ENCODE measurements at places on chromosomes 5 and 9.

DNA sequence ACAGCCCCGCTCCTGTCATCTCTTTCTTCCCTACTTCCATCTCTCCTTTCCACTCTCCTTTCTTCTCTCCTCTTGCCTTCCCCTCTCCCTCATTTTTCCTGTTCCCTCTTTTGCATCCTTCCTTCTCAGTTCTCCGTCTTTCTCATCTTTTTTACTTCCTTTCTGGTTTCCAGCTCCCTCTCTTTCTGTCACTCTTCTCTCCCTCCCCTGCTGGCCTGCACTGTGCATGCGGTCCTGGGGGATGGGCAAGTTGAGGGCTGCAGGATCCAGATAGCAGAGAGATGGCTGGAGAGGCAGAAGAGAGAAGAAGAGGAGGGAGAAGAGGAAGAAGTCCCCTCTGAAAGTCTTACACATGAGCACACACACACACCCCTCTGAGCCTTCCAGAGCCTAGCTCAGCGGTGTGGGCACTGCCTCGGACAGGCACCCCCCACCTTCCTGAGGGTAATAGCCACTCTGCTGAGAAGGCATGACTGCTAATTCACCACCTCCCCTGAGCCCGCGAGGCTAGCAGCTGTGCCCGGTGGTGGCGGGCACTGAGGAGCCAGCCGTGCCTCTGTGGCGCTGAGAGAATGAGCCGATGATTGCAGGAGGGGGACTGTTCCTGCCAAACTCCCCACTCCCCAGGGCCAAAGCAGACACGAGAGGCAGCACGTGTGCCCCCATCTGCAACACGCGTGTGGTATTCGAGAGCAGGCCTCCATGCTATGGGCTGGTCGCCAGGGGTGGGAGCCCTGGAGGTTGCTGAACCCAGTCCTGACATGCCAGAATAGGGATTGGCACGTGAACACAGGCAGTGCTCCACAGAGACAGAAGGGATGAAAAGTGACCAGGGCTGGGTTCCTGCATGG is 3.7 kb upstream of the CAMK2A start:
- no peak overlapping the region for H3K27ac ChIP-seq
- DNase-seq, result peak; percentile 54
- peaks cover 3% of the 10 kb centered on the region for H3K4me1 ChIP-seq
- peaks cover 31% of the 10 kb centered on the region for H3K27me3 ChIP-seq
- H3K4me3 ChIP-seq, result no peak overlapping the region
- H3K36me3 ChIP-seq, result no peaks in the 10 kb centered on the region

- H3K4me3 ChIP-seq, result no peak overlapping the region
- H3K4me1 ChIP-seq, result peaks cover 7% of the 10 kb centered on the region
- DNase-seq, result no peak
- H3K27me3 ChIP-seq, result no peaks in the 10 kb centered on the region
- peaks cover 52% of the 10 kb centered on the region for H3K36me3 ChIP-seq
Observed at GRCh38 chr5:75707911-75708509, 9.2 kb downstream of the POC5 start.

GRCh38 chr5:116379306-116379705 is 195.3 kb downstream of the SEMA6A start:
- H3K27me3 ChIP-seq, result no peaks in the 10 kb centered on the region
- no peak for DNase-seq
- H3K36me3 ChIP-seq, result no peaks in the 10 kb centered on the region
- peaks cover 16% of the 10 kb centered on the region for H3K4me1 ChIP-seq
- H3K27ac ChIP-seq, result peak overlapping the region; percentile 76
- H3K4me3 ChIP-seq, result no peak overlapping the region

GRCh38 chr5:178677429-178677828 is 50.6 kb upstream of the CLK4 start:
- H3K36me3 ChIP-seq, result no peaks in the 10 kb centered on the region
- no peak for DNase-seq
- H3K4me1 ChIP-seq, result no peaks in the 10 kb centered on the region
- no peak overlapping the region for H3K4me3 ChIP-seq
- H3K27me3 ChIP-seq, result no peaks in the 10 kb centered on the region
- H3K27ac ChIP-seq, result no peak overlapping the region

GRCh38 chr5:151904909-151905308 is 19.7 kb downstream of the GLRA1 start:
- peaks cover 72% of the 10 kb centered on the region for H3K27me3 ChIP-seq
- H3K4me3 ChIP-seq, result no peak overlapping the region
- peaks cover 10% of the 10 kb centered on the region for H3K4me1 ChIP-seq
- H3K36me3 ChIP-seq, result no peaks in the 10 kb centered on the region
- H3K27ac ChIP-seq, result no peak overlapping the region

- no peak overlapping the region for H3K4me3 ChIP-seq
- DNase-seq, result no peak
- H3K4me1 ChIP-seq, result no peaks in the 10 kb centered on the region
- H3K36me3 ChIP-seq, result peaks cover 94% of the 10 kb centered on the region
- no peak overlapping the region for H3K27ac ChIP-seq
Observed at GRCh38 chr5:126818736-126819135, 41.8 kb downstream of the LMNB1 start.

GRCh38 chr9:108553111-108553635 is 302.6 kb downstream of the ACTL7B start:
- H3K27ac ChIP-seq, result no peak overlapping the region
- H3K27me3 ChIP-seq, result no peaks in the 10 kb centered on the region
- H3K36me3 ChIP-seq, result no peaks in the 10 kb centered on the region
- no peak overlapping the region for H3K4me3 ChIP-seq
- DNase-seq, result no peak

DNA sequence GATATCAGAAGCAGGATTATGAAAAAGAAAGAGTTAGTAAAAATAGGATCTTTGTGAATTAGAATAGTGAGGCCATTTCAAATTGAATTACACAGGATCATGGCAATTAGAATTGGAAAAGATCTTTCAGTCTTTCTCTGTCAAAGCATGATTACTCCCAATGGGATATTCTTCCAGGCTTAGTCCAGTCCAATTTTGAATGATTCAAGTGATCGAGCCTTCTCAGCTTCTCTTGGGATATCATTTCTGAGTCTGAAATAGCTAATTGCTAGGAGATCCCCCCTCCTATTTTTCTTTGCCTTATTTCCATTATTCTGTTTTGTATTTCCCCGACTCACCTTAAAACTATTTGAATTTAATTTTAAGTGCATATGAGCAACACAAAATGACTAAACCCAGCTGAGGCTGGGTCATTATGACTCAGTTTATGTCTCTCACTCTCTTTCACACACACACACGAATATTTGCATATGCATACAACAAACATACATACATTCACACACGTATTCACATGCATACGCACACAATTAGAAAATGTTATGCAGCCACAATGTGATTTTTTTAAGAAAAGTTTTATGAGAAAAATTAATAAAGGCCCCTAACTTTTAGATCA is 34.8 kb upstream of the EFNA5 start:
- H3K27ac ChIP-seq, result peak overlapping the region; percentile 6
- no peaks in the 10 kb centered on the region for H3K36me3 ChIP-seq
- H3K4me1 ChIP-seq, result peaks cover 3% of the 10 kb centered on the region
- H3K4me3 ChIP-seq, result no peak overlapping the region
- no peaks in the 10 kb centered on the region for H3K27me3 ChIP-seq

GRCh38 chr5:42655982-42656650 is 100.5 kb upstream of the CCDC152 start:
- no peaks in the 10 kb centered on the region for H3K36me3 ChIP-seq
- no peak overlapping the region for H3K27ac ChIP-seq
- no peak overlapping the region for H3K4me3 ChIP-seq
- H3K4me1 ChIP-seq, result no peaks in the 10 kb centered on the region
- no peak for DNase-seq
- no peaks in the 10 kb centered on the region for H3K27me3 ChIP-seq

- H3K4me3 ChIP-seq, result no peak overlapping the region
- no peaks in the 10 kb centered on the region for H3K36me3 ChIP-seq
- DNase-seq, result no peak
- no peak overlapping the region for H3K27ac ChIP-seq
Observed at GRCh38 chr9:108158236-108158995, 668.8 kb upstream of the KLF4 start.

DNA sequence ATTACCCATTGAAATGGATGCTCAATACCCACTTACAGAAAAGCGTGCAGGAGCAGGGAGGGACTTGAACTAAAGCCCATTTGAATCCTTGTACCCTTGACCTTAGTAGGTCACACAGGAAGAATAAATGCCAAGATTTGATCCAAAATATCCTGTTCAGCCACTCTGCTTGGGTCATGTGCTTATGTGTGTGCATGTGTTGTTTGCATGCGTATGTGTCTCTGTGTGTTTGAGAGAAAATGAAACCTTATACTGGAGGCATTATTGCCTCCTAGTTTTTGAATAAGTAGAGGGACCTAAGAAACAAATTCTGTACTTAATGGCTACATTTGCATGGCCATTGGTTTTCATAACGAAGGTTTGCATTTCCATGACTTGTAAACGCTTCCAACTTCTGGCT is 63.4 kb upstream of the TRIM32 start:
- no peak overlapping the region for H3K27ac ChIP-seq
- no peaks in the 10 kb centered on the region for H3K36me3 ChIP-seq
- no peak overlapping the region for H3K4me3 ChIP-seq

GRCh38 chr9:130092910-130093309 is 39.2 kb downstream of the GPR107 start:
- H3K4me1 ChIP-seq, result no peaks in the 10 kb centered on the region
- no peak overlapping the region for H3K27ac ChIP-seq
- DNase-seq, result no peak
- H3K27me3 ChIP-seq, result no peaks in the 10 kb centered on the region

DNA sequence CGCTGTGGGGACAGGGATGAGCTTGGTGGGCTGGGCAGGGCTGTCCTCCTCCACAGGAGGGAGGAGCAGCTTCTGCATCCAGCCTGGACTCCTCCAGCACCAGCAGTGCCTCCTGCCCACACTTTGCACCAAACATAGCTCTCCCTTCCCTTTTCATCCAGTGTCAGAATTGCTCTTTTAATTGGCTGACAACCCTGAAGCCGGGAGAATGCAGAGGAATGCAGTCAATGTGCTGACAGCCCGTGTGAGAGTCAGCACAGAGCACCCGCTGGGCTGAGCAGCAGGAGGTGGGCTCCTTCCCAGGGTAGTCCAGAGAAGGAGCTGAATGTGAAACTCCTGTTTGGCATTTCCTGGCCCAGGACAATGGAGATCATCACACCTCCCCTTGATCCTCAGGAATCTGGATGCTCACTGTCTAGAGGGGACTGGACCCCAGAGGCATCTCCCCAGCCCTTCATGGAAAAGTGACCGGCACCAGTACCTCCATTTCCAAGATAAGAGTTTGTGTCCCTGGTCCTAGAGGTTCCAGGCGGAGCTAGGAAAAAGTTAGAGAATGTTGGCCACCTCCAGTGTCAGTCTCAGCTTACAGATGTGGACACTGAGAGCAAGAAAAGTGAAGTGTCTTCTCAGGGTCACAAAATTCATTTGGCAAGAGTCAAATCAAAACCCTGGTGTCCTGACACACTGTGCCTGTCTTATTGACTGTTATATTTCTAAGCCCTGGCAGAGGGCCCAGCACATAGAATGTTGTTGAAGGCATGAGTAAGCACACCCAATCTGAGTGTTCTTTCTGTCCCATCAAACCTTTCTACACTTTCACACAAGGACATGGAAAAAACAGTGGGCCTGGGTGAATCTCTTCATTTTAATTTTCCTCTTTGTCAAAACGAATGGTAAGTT is 202.1 kb downstream of the SNX18 start:
- H3K4me1 ChIP-seq, result peaks cover 4% of the 10 kb centered on the region
- no peak overlapping the region for H3K27ac ChIP-seq
- no peaks in the 10 kb centered on the region for H3K36me3 ChIP-seq
- no peaks in the 10 kb centered on the region for H3K27me3 ChIP-seq
- peak; percentile 97 for DNase-seq

DNA sequence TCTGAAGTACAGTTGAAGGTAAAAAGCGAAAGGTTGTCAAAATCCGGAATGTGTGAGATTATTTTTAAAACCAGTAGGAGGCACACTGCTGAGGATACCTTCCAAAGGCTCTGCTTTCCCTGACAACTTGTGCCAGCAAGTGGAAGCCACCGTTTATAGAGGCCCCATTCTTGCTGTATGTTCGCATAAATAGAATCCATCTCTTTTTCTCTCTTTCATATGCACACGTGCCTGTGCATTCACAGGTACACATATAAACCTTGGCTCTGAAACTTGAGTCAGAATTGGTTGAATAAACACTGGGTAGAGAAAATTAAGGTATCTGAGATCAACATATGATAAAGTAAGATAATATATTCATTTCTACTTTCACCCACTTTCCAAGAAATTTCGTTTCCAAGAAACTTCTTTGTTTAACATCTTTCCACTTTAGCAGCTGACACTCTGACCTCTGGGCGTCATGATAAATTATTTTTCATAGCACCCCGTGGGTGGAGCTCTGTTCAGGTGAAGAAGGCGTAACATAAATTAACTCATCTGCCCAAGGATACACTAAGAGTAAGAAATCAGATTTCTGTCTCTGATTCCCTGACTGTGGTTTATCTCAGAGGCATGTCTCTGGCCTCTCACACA is 63.7 kb upstream of the RICTOR start:
- H3K27me3 ChIP-seq, result peaks cover 5% of the 10 kb centered on the region
- no peak for DNase-seq
- no peak overlapping the region for H3K27ac ChIP-seq
- H3K4me3 ChIP-seq, result no peak overlapping the region
- H3K4me1 ChIP-seq, result no peaks in the 10 kb centered on the region

- no peak for DNase-seq
- H3K4me3 ChIP-seq, result no peak overlapping the region
- no peak overlapping the region for H3K27ac ChIP-seq
- H3K4me1 ChIP-seq, result peaks cover 4% of the 10 kb centered on the region
- no peaks in the 10 kb centered on the region for H3K36me3 ChIP-seq
Observed at GRCh38 chr9:90547896-90548295, 94.7 kb downstream of the DIRAS2 start.

GRCh38 chr5:178110-178509 is 13.2 kb upstream of the LRRC14B start:
- DNase-seq, result no peak
- no peak overlapping the region for H3K4me3 ChIP-seq
- H3K36me3 ChIP-seq, result no peaks in the 10 kb centered on the region
- H3K4me1 ChIP-seq, result peaks cover 3% of the 10 kb centered on the region
- no peak overlapping the region for H3K27ac ChIP-seq
- no peaks in the 10 kb centered on the region for H3K27me3 ChIP-seq
